Smooth muscle cell of trachea (primary cell): ENCODE measurements at places on chromosomes 6 and 20. TPM values are rescaled to one million over a fixed set of nuclear protein-coding genes. Genes with fewer than 3 reads are reported as not detected.

CNR1 gene
- total RNA-seq, result not detected in 2 replicates

KIFC1 gene
- total RNA-seq, result 1.8 and 36.2 TPM in 2 replicates

ENPP1 gene
- total RNA-seq, result 18.0 and 42.0 TPM in 2 replicates

THEMIS gene
- total RNA-seq, result not detected in 2 replicates
